ENCODE measurements at places on chromosomes 16 and 17.

DNA sequence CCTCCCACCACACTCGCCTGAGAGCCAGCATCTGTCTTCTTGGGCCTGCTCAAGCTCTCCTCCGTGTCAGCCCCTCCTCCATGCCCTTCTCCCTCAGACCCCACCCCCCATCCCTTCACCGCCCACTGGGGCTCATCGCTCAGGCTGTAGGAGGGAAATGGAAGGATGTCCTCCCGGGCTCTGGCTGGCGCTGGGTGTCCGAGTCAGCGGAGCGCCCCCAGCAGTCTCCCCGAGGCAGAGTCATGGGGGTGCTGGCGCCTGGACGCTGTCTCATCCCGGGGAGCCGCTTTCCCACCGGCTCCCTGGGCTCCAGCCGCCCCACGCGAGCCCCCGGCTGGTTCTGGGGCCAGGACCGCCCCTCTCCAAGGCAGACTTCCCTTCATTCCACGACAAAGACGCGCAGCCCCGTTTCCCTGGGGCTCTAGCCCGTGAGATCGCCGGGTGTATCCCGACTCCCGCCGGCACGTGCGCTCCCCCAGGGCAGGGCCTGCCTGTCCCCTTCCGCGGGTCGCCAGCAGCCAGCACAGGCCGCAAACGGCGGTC lies 428 bp upstream of the ANTKMT start:
- peak; percentile 34 for DNase-seq

DNA sequence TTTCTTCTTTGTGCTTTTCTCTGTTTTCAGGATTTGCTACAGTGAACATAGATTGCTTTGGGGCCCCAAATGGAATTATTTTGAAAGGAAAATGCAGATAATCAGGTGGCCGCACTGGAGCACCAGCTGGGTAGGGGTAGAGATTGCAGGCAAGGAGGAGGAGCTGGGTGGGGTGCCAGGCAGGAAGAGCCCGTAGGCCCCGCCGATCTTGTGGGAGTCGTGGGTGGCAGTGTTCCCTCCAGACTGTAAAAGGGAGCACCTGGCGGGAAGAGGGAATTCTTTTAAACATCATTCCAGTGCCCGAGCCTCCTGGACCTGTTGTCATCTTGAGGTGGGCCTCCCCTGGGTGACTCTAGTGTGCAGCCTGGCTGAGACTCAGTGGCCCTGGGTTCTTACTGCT lies 1.2 kb downstream of the STH start:
- DNase-seq, result no peak

- no peak for DNase-seq
Observed at GRCh38 chr16:82583422-82583821, 43.3 kb upstream of the CDH13 start.

GRCh38 chr17:68341482-68341881 lies 50.2 kb downstream of the ARSG start:
- DNase-seq, result no peak

DNA sequence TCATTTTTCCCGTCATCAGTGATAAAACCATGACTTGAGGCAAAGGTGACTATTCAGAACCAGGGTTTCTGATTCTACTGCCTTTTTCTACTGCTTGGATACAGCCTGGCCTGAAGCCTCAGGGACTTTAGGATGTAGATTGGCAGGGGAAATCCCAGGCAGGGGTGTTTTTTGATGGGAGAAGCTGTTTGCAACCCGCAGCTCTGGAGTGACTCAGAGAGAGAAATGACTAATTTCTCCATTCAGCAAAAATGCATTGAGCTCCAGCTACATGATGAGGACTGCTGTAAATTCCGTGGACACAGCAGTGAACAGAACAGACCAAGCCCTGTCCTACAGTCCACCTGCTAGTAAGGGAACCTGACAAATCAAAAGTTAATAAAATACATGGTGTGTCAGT lies 560.6 kb downstream of the CDH13 start:
- DNase-seq, result no peak

DNA sequence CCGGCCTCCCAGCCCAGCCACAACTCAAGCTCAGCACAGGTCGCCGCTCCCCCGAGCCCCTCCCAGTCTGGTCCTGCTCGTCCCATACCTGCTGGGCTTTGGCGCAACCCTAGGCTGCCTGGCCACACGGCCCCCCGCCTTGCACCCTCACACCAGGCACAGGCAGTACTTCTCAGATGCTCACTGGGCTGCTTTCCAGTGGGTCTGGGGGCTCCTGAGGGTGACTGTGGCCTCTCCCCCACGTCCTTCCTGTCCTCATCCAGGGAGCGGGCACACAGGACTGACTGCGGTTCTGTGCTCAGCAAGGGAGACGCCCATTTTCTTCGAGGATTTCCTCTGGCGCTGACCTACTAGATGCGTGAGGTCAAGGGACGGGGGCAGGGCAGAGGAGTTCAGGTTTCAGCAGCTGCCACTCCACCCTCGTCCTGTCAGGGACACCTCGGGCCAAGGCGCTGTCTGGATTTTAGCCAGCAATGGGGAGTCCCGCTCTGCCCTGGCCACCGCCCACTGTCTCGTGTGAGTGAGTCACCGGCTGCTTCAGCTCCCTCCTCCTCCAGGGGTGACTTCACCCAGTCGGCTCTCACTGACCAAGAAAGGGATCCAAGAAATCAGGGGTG lies 115.8 kb downstream of the NPIPB11 start:
- peak; percentile 27 for DNase-seq

- DNase-seq, result no peak
Observed at GRCh38 chr17:29720551-29720950, 97.8 kb upstream of the CORO6 start.

- DNase-seq, result no peak
Observed at GRCh38 chr16:7438601-7439000, 106.0 kb downstream of the RBFOX1 start.

DNA sequence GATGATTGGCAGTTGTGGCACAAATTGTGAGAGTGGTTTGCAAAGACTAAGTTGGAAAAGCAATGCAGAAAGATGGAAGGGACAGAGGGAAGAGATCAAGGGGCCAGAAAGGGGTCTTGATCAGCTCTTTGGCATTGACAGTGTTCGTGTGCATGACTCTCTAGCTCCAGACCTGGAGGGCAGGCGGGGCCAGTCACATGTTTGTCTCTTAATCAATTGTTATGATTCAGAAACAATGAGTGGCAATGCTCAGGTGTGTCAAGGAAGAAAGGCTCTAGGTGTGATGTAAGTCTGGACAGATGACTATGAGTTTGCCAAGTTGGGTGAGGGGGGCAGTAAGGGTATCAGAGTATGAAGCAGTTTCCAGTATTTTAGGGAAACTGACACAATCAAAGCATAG lies 32.1 kb downstream of the WSB1 start:
- no peak for DNase-seq

DNA sequence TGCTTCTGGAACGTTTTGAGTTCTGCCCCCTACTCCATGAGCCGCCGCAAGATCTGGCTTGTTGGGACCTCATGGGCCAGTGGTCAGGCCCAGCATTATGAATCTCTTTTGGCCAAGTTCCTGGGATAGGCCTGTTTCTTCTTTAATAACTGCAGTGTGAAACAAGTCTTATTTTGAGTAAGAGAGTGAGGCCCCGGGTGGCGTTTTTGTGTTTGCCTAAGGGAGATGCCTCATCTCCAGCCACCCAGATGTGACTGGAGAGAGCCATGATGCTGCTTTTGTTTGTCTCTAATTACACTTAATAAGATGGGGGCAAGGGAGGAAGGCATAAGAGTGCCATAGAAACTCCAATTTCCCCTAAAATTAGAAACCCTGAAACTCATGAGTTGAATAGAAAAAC lies 39.8 kb downstream of the KSR1 start:
- DNase-seq, result no peak

DNA sequence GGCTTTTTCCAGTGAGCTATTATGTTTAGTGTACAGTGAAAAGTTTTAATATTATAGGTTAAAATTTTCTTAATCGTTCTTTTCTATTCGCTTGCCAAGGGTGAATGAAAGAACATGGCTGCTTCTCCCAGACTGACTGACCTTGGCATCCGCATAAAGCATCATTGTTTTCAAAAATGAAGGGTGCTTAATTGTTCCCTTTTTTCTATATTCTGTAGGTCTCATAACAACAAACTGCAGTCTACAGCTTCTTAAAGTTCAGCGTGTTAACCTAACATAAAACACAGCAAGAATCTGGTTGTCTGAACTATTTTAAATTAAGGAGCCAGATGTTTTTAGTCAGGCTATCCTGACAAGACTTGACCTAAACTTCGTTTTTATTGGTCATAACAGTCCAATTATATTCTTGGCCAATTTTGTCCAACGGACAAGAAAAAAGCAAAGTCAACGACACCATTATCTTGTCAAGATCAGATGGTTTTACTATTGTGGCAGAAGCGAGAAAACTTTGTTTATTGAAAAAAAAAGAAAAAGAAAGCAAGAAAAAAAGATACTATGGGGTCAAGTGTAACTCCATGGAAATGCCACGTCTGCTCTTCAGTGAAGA lies 14.1 kb downstream of the C17orf58 start:
- no peak for DNase-seq

DNA sequence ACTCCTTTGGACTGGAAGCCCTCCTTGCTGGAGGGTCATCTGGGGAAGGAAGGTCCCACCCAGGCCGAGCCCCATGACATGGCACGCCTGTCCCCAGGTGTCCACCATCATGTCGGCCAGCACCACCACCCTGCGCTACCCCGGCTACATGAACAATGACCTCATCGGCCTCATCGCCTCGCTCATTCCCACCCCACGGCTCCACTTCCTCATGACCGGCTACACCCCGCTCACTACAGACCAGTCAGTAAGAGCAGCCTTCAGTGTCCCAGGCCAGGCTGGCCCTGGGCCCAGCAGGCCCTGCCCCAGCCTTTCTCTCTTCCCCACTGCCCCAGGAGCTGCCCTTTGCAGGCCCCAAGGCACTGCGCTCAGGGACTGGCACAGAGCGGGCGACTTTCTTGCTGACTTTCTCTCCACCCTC lies 6.5 kb downstream of the TUBG2 start:
- no peak for DNase-seq

DNA sequence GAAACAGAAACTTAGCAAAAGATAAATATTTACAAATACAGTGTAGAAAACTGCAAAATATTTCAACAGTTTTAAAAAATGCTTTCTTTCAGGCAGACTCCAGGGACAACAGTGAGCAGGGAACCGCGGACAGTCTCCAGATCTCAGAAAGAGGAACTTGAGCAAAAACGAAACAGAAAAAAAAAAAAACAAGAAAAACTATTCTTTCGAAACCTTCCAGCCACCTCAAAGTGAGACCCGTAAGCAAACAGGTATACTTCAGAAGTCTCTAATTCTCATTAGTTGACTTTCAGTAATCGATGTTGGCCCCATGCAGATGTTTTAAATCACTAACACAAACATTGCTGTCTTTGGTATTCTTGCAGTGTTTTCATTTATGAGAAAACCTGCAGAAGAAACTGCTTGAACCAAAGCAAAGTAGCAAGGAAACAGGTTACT lies 15.7 kb upstream of the CCL1 start:
- no peak for DNase-seq

- no peak for DNase-seq
Observed at GRCh38 chr16:12468552-12468951, 335.1 kb downstream of the CPPED1 start.

DNA sequence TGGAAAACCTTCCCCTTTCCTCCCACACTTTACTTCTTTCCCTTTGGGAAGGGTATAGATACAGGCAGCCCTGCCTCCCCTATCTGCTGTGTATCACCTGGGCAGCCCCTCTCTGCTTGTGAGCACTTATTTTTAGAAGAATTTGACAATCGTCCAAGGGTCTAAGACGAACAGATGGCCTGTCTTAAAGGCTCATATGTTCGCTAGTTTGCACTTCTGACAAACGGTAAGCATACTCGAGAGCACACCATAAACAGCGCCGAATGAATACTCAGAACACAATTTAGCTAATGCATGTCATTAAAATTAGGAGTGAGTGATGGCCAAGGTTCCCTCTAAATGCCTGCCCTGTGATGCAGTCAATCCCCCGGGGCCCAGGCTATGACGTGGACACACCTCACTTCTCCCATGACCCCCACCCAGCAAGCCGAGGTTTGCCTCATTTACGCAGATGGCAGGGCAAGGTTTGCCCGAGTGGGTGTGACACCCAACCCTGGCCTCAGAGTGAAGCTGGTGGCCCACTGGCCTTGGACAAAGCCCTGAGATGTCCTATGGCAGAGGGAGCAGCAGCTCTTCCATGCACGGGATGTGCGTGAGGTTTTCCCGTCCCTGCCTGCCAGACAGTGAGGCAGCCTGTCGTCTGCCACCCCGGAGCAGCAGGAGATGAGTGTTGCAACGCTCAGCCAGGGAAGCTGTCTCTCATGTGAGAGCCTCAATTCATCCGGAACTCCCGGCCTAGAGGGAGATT lies 125.2 kb downstream of the C16orf78 start:
- no peak for DNase-seq
